ENCODE measurements at places on chromosomes 1 and 21. TPM values are rescaled to one million over a fixed set of nuclear protein-coding genes. Genes with fewer than 3 reads are reported as not detected.

GRCh38 chr1:15171271-15171908, 17.8 kb downstream of the TMEM51 start:
- H3K27ac ChIP-seq = no peak overlapping the region
- H3K36me3 ChIP-seq = no peaks in the 10 kb centered on the region
- H3K4me3 ChIP-seq = no peak overlapping the region
- H3K4me1 ChIP-seq = peaks cover 31% of the 10 kb centered on the region
- no peaks in the 10 kb centered on the region for H3K27me3 ChIP-seq

- no peak overlapping the region for H3K4me3 ChIP-seq
- no peak overlapping the region for H3K27ac ChIP-seq
These were observed 87.9 kb upstream of the SMYD2 start for GRCh38 chr1:214192825-214193643.

- no peaks in the 10 kb centered on the region for H3K27me3 ChIP-seq
- H3K27ac ChIP-seq = no peak overlapping the region
- no peak for DNase-seq
- no peaks in the 10 kb centered on the region for H3K36me3 ChIP-seq
These were observed 316.8 kb downstream of the PTBP2 start for GRCh38 chr1:97038410-97038809.

GRCh38 chr1:231930257-231930947, 303.8 kb downstream of the DISC1 start:
- DNase-seq = no peak
- H3K4me1 ChIP-seq = no peaks in the 10 kb centered on the region
- no peaks in the 10 kb centered on the region for H3K36me3 ChIP-seq
- no peak overlapping the region for H3K4me3 ChIP-seq
- peaks cover 3% of the 10 kb centered on the region for H3K27me3 ChIP-seq

GRCh38 chr1:154994591-154994990, 1.2 kb downstream of the LENEP start:
- no peak for DNase-seq
- no peaks in the 10 kb centered on the region for H3K27me3 ChIP-seq
- no peaks in the 10 kb centered on the region for H3K36me3 ChIP-seq
- H3K27ac ChIP-seq = no peak overlapping the region

- no peak for DNase-seq
- H3K36me3 ChIP-seq = peaks cover 6% of the 10 kb centered on the region
- H3K4me3 ChIP-seq = no peak overlapping the region
- H3K4me1 ChIP-seq = peaks cover 4% of the 10 kb centered on the region
- H3K27me3 ChIP-seq = no peaks in the 10 kb centered on the region
These were observed 12.5 kb downstream of the DMAP1 start for GRCh38 chr1:44225761-44226160.

GRCh38 chr1:99650030-99650429, 4.1 kb downstream of the PALMD start:
- H3K27ac ChIP-seq = no peak overlapping the region
- no peaks in the 10 kb centered on the region for H3K36me3 ChIP-seq
- H3K4me1 ChIP-seq = no peaks in the 10 kb centered on the region
- no peak for DNase-seq
- no peaks in the 10 kb centered on the region for H3K27me3 ChIP-seq

- H3K4me3 ChIP-seq = no peak overlapping the region
- H3K36me3 ChIP-seq = no peaks in the 10 kb centered on the region
- H3K4me1 ChIP-seq = no peaks in the 10 kb centered on the region
These were observed 117.6 kb downstream of the LEPR start for GRCh38 chr1:65538086-65538485.

DNA sequence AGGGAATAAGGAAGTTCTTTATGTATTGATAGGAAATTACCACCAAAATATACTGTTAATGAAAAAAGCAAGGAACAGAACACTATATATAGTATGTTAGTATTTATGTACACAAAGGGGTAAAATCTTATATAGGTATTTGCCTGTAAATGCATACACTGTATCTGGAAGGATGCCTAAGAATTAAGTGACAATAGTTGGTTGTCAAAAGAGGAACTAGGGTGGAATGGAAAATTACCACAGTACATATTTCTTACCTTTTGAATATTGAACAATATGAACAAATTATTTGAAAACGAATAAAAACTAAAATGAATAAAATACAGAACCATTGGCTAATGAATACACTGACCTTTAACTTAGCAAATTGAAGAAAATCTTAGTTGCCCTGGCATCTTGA, 13.6 kb downstream of the ARPC5 start:
- no peaks in the 10 kb centered on the region for H3K27me3 ChIP-seq
- no peaks in the 10 kb centered on the region for H3K36me3 ChIP-seq
- no peak overlapping the region for H3K4me3 ChIP-seq
- H3K4me1 ChIP-seq = no peaks in the 10 kb centered on the region
- DNase-seq = no peak

GRCh38 chr1:206448471-206448870, 21.8 kb upstream of the IKBKE start:
- no peak overlapping the region for H3K4me3 ChIP-seq
- H3K36me3 ChIP-seq = no peaks in the 10 kb centered on the region

GRCh38 chr1:55702064-55702463, 486.9 kb upstream of the USP24 start:
- no peak for DNase-seq
- no peak overlapping the region for H3K27ac ChIP-seq
- H3K36me3 ChIP-seq = no peaks in the 10 kb centered on the region
- no peak overlapping the region for H3K4me3 ChIP-seq

DNA sequence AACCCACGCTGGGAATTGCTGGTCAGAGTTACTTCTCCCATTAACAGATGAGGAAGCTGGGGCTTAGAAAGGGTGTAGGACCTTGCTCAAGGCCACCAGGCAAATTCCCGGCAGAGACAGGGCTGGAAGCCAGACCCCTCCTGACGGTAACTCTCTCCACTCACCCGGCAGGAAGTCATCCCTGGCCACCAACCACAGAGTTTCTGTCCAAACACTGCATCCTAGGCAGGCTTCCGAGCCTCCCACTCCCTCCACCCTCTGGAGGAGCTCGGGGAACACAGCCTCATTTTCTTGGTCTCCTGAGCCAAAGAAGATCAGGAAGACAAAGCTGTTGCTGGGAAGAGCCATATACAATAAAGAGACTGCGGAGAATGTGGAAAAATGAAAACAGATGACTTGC, 25.0 kb upstream of the ZNF436 start:
- no peak overlapping the region for H3K4me3 ChIP-seq
- no peak overlapping the region for H3K27ac ChIP-seq
- no peaks in the 10 kb centered on the region for H3K4me1 ChIP-seq
- no peaks in the 10 kb centered on the region for H3K27me3 ChIP-seq
- DNase-seq = no peak

- no peaks in the 10 kb centered on the region for H3K36me3 ChIP-seq
- no peak overlapping the region for H3K4me3 ChIP-seq
- no peak overlapping the region for H3K27ac ChIP-seq
- H3K27me3 ChIP-seq = no peaks in the 10 kb centered on the region
- DNase-seq = no peak
- peaks cover 15% of the 10 kb centered on the region for H3K4me1 ChIP-seq
These were observed 69.4 kb upstream of the MORC3 start for GRCh38 chr21:36250423-36251075.

CFAP57 gene
- polyA plus RNA-seq = 1.8 TPM

KIF14 gene
- polyA plus RNA-seq = 12.1 TPM

SPATA21 gene
- polyA plus RNA-seq = 0.60 TPM

AGRN gene
- polyA plus RNA-seq = 0.96 TPM
